ENCODE measurements at places on chromosomes 1 and 21.

DNA sequence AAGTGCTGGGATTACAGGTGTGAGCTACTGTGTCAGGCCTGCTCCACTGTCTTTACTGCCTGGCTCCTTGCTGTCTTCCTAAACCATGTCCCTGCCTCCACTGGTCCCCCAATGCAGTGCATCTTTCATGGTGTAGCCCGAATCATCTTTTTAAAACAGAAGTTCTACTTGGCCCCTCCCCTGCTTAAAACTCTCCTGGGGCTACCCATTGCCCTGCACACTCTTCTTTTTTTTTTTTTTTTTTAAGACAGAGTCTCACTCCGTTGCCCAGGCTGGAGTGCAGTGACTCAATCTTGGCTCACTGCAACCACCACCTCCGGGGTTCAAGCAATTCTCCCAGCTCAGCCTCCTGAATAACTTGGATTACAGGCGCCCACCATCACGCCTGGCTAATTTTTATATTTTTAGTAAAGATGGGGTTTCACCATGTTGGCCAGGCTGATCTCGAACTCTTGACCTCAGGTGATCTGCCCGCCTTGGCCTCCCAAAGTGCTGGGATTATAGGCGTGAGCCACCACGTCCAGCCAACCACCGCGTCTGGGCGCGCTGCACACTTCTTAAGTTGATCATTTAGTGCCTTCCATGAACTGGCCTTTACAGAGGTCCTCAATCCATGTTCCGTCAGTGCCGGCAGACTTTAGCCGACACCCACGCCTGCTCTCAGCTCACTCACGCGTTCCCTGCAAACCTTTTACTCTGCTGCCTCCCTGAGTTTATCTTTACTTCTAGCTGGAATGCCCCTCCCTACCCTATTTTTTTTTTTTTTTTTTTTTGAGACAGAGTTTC lies 2.4 kb downstream of the FCN3 start:
- DNase-seq: no peak

- no peak for DNase-seq
Observed at GRCh38 chr1:16334655-16335340, 17.5 kb downstream of the FBXO42 start.

GRCh38 chr1:108208724-108209446 lies 8.7 kb upstream of the SLC25A24 start:
- DNase-seq: no peak

DNA sequence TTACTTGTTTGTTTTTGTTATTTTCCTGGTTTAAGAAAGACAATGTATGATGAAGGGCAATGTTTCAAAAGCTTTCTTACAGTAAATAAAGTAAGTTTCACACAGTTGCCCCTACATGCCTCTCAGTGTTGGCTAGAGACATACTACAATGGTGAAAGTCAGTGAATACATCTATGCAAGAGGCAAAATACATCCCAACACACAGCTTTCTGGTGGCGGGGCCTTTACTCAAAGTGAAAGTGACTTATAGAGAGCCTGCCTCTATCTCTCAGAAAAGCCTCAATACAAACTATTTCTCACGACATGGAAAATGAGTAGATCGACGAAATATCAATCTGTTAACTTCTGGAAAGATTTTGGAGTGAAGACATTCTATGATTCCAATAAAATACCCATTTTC lies 122.3 kb downstream of the SLC30A10 start:
- no peak for DNase-seq

- no peak for DNase-seq
Observed at GRCh38 chr21:14926186-14926585, 138.6 kb downstream of the NRIP1 start.

GRCh38 chr1:219489636-219490035 lies 123.3 kb downstream of the ZC3H11B start:
- no peak for DNase-seq

DNA sequence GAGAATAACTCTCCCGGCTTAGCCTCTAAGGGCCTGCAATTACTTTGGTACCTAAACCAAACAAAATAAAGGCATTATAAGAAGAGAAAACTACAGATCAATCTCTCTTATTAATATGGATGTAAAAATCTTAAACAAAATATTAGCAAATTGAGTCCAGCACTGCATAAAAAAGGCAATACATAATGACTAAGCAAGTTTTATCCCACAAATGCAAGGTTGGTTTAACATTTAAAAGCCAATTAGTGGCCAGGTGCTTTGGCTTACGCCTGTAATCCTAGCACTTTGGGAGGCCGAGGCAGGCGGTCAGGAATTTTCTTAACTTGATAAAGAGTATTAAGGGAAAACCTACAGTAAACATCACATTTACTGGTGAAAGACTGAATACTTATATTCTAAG lies 67.1 kb upstream of the MAB21L3 start:
- no peak for DNase-seq

DNA sequence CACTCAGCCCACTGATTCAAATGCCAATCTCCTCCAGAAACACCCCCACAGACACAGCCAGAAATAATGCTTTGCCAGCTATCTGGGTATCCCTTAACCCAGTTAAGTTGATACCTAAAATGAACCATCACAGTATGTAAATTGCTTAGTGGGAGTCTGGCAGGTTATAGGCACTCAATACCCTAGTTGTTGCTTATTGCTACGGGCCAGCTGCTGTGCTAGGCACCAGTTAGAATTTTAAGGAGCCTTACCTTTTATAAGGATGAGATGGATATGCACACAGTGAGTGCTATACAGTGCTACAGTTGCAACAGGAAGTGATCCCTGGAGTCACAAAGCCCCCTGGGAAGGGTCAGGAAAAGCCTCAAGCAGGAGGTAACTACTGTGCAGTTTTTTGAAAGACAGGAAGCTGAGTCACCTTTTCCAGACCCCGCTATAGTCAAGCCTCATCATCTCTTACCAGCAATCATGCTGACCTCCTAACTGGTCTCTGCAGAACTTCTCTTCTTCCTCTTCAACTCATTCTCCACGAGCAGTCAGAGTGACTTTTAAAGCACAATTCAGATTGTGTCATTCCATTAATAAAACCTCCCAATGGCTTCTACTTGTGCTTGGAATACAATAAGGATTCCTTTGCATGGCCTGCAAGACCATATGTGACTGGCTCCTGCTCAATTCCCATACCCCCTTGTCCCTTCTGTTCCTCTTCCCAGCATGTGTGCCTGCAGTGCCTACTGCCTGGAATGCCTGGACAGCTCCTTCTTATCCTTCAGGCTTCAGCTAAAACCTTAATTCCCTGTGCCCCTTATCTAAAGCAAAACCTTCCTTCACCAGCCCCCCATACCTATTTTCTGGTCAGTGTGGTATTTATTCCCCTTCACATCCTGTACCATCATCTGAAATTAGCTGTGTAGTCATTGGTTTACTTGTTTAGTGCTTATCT lies 10.4 kb upstream of the TLR5 start:
- no peak for DNase-seq

GRCh38 chr21:33480481-33481103 lies 818 bp upstream of the TMEM50B start:
- no peak for DNase-seq

GRCh38 chr1:185987611-185988321 lies 253.6 kb downstream of the HMCN1 start:
- DNase-seq: no peak

- DNase-seq: no peak
Observed at GRCh38 chr1:5428351-5428750, 563.9 kb downstream of the NPHP4 start.

- DNase-seq: no peak
Observed at GRCh38 chr1:193338194-193338593, 151.8 kb upstream of the B3GALT2 start.

GRCh38 chr1:186503190-186503589 lies 42.3 kb upstream of the PDC start:
- no peak for DNase-seq

DNA sequence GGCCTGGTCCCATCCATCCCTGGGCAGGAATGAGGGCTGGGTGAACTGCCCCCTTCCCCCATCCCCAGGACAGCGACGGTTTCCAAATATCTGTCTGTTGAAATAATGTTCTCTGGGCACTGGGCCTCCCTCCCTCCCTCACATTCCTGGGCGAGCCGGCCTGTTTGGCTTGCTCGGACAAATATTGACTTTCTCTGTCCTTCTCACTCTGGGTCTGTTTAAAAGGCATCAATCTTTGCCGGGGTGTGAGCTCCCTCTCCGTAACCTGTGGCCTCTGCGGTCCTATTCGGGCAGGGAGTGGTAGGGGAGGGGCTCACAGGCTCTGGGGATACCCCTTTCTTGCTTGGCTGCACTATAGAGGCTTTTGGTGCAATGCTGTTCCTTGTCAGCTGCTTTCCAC lies 40.2 kb downstream of the FOXD2 start:
- no peak for DNase-seq

- no peak for DNase-seq
Observed at GRCh38 chr1:217622042-217622441, 8.8 kb downstream of the GPATCH2 start.

GRCh38 chr21:37077403-37077802 lies 4.3 kb downstream of the TTC3 start:
- no peak for DNase-seq

DNA sequence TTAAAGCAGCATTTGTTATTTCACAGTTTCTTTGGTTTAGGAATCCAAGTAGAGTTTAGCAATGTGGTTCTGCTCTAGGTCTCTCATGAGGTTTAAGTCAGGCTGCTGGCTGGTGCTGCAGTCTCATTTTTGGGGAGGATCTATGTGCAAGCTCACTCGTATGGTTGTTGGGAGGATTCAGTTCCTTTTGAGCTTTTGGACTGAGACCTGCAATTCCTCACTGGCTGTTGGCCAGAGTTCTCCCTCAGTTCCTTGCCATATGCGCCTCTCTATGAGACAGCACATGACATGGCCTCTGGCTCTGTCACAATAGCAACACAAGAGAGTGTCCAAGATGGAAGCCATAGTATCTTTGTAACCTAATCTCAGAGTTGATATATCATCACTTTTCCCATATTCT lies 91.0 kb downstream of the OLFML2B start:
- DNase-seq: no peak

DNA sequence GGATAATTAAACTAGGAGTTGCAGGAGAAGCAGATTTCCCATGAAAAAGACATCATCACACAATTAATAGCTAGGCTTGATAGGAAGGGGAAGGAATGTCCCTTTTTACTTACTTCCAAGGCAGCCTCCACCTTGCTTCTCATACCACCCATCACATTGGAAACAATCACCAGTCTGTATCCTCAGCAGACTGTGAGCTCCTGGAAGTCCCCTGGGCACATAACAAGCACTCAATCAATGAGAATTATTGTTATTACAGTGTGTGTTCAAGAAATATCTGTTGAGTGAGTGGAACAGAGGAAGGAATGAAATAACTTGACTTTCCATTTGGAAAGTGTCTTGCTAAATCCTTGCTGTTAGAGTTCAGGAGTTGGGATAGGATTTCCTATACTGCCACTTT lies 36.2 kb downstream of the HIVEP3 start:
- no peak for DNase-seq

DNA sequence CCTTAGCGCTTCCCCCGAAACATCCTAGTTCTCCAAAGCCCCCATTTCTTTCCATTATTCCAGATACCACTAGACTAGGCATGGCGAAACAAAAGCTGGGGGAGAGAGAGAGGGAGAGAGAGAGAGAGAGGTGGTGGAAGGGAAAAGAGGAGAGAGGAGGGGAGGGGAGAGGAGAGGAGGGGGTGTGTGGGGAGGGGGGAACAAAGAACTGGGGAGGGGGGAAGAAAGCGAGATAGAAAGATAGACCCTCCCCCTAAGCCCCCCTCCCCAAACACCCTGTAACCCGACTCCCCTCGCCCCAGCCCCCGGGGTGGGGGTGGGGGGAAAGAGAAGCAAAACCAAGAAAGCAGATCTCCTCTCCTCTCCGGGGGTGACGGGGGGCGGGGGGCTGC lies 352 bp downstream of the MEX3A start:
- DNase-seq: no peak

GRCh38 chr1:38079019-38079418 lies 32.4 kb upstream of the POU3F1 start:
- DNase-seq: no peak

DNA sequence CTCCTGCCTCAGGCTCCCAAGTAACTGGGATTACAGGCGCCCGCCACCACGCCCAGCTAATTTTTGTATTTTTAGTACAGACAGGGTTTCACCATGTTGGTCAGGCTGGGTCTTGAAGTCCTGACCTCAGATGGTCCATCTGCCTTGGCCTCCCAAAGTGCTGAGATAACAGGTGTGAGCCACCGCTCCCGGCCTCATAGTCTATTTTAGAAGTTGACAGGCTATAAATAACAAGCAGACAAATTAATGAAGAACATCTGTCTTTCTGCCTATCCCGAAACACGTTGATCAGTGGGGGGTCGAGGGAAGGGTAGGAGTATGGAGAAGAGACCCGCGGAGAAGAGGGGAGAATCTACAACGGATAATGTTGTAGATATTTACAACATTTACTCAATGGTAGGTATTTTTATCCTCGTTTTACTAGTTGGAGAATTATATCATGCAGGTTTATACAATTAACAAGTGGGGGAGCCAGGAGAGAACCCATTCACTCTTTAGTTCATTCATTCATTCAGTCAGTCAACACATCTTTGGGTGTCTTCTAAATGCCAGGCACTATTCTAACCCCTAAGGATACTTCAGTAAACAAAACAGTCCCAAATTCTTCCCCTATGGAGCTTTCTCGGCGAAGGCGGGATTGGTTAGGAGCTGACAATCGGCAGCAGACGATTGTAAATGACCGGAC lies 497 bp upstream of the IFNAR2 start:
- no peak for DNase-seq

GRCh38 chr1:223836586-223836985 lies 9.2 kb downstream of the TP53BP2 start:
- no peak for DNase-seq

DNA sequence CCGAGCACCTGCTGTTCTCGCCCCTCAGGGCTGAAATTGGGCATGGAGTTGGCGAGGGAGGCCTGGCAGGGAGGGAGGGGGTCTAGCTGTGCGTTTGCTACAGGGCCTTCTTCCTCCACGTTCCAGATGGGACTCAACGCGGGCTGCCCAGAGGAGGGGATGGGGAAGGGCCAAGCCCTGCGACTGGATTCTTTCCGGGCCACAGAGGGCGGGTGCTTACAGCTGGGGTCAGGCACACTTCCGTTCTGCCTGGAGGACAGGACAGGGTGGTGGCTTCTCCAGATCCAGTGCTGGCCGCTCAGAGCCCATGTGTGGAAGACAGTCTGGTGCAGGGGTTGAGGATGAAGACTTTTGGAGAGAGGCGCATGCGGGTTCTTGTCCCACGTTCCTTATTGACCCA lies 90.0 kb downstream of the EDEM3 start:
- DNase-seq: no peak

DNA sequence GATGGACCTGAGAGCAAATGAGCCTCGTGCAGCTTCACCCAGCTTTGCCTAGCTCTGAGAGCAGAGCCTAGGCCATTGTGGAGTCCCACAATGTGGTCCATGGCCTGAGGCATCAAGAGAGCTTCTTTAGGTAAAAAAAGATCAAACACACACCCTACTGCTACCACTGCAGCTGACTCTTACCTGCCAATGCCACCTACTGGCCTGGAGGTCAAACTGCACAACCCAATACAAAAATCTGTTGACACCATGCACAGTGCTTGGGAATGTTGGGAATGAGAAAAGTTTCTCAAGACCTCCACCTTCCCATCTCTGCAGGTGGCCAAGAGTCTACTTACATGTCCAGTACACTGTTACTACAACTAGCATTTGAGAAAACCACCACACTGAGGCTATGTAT lies 60.6 kb downstream of the UCHL5 start:
- DNase-seq: no peak
